ENCODE measurements at places on chromosomes 5 and 9. TPM values are rescaled to one million over a fixed set of nuclear protein-coding genes. Genes with fewer than 3 reads are reported as not detected.

The PDLIM7 gene
- total RNA-seq = 63.7 TPM

The HSPB3 gene
- 2.5 TPM for total RNA-seq

DNA sequence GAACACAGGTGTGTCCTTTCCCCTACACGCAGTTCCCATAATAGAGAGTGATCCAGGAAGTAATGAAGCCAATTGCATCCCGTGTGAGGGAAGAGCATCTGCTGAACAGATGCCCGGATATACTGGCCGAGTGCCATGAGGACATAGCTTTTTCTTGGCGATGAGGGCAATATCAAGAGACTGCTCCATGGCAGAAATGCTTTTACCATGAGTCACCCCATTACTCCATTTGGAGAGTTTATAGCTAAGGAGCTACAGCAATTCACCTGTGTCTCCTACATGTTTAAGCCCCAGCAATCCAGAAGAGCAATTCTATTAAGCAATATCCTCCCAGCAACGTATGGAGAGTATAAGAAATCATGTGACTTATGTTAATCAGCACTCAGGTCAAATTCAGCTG is 222.0 kb upstream of the KLF4 start:
- no peaks in the 10 kb centered on the region for H3K36me3 ChIP-seq
- H3K4me3 ChIP-seq = no peak overlapping the region
- H3K27ac ChIP-seq = no peak overlapping the region
- no peaks in the 10 kb centered on the region for H3K4me1 ChIP-seq
- no peaks in the 10 kb centered on the region for H3K27me3 ChIP-seq

GRCh38 chr5:97548739-97549080 is 365.7 kb upstream of the RIOK2 start:
- H3K27ac ChIP-seq = no peak overlapping the region
- H3K27me3 ChIP-seq = no peaks in the 10 kb centered on the region
- H3K36me3 ChIP-seq = no peaks in the 10 kb centered on the region
- H3K4me3 ChIP-seq = no peak overlapping the region
- no peak for DNase-seq

DNA sequence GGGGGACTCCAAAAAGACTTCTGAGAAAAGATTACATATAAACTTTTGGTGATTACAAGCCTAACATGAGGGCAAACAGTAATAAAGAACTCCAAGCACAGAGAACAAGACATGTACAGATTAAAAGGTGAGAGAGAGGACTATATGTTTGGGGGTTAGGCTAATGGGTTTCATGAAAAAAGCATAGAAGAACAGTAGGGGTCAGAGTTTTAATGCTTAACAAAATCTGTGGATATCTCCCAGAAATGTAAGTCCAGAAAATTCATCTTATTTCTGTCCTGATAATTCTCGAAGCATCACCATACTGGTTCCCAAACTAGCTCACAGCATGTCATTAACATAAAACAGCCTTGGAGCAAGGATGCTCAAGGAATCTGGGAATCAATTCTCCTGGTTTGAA is 137.2 kb downstream of the ARRDC3 start:
- no peak overlapping the region for H3K4me3 ChIP-seq
- H3K4me1 ChIP-seq = no peaks in the 10 kb centered on the region
- no peak for DNase-seq
- no peaks in the 10 kb centered on the region for H3K27me3 ChIP-seq
- no peaks in the 10 kb centered on the region for H3K36me3 ChIP-seq

DNA sequence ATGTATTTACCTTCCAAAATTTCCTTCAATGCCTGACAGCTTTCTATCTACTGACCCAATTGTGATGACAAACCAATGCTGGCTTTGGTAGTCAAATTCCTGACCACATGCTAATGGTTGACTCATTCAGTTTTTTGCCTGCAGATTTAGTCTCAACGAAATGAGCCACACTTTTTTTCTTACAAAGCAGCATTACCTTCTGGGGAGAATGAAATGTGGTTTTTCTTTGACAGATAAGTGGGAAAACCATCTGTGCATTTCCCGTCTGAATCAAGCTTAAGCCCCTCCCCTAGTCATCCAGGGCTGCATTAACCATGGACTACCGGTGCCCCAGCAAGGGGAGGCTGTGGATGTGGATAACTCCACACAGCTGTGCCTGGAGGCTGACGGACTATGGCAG is 99.6 kb upstream of the TAF11L2 start:
- no peaks in the 10 kb centered on the region for H3K27me3 ChIP-seq
- no peak for DNase-seq
- no peak overlapping the region for H3K27ac ChIP-seq
- H3K4me1 ChIP-seq = peaks cover 10% of the 10 kb centered on the region
- H3K4me3 ChIP-seq = no peak overlapping the region

Data from upper lobe of left lung (tissue), 6 donors.